ENCODE measurements at places on chromosomes 6 and 20.

DNA sequence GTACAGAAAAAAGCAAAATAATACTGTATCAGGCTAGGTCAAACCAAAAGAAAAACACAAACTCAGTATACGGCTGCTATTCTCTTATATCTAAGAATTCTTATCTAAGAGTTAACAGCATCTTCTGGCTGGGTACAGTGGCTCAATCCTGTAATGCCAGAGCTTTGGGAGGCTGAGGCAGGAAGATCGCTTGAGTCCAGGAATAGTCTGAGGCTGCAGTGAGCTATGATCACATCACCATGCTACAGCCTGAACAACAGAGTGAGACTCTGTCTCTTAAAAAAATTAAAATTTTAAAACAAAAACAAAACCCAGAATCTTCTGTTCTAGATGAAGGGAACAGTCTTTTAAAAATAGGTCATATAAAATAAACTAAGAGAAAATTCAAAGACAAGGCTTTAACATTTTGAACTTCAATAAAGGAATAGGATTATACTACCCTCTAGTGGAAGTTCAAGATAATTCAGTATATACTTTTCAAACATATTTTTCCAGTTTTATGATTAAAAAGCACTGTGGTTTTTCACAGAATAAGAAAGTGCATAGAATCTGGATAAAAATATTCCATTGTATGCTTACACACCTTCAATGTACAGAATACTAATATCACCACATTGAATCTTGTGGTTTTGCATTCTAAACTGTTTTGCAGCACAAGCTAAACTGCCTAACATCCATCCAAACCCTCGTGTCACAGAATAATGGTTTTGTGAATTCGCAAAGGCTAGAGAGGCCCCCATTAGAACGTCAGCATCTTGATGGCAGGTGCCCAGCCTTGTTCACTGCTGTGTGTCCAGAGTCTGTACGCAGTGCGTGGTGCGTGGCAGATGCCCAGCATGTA is 39.3 kb downstream of the DTNBP1 start:
- no peak for DNase-seq

GRCh38 chr20:24487648-24488047 is 18.2 kb downstream of the SYNDIG1 start:
- DNase-seq: no peak

- DNase-seq: peak; percentile 77
Observed at GRCh38 chr6:44053760-44054556, 73.3 kb downstream of the MRPL14 start.

- no peak for DNase-seq
Observed at GRCh38 chr6:133767357-133767970, 121.4 kb upstream of the TCF21 start.

DNA sequence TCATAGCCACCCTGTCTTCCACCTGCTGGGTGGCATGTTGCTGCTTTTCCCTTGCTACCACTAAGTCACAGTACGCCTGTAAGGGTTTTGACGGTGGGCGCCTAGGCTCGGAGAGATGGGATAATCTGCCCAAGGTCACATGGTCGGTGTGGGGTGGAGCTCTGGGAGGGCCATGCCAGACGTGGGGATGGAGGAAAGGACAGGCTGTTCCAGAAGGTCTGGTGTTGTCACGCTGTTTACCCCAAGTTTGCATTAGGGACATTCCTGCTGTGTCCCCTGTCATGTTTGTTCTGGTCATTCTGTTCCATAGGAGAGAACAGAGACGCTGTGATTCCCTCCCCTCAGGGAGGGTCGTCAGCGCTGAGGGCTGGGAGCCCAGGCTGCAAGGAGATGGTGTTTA is 16.1 kb downstream of the IP6K3 start:
- DNase-seq: no peak

GRCh38 chr6:148934539-148934938 is 187.7 kb downstream of the UST start:
- DNase-seq: peak; percentile 43

- no peak for DNase-seq
Observed at GRCh38 chr6:74482180-74482579, 723.7 kb downstream of the COL12A1 start.

DNA sequence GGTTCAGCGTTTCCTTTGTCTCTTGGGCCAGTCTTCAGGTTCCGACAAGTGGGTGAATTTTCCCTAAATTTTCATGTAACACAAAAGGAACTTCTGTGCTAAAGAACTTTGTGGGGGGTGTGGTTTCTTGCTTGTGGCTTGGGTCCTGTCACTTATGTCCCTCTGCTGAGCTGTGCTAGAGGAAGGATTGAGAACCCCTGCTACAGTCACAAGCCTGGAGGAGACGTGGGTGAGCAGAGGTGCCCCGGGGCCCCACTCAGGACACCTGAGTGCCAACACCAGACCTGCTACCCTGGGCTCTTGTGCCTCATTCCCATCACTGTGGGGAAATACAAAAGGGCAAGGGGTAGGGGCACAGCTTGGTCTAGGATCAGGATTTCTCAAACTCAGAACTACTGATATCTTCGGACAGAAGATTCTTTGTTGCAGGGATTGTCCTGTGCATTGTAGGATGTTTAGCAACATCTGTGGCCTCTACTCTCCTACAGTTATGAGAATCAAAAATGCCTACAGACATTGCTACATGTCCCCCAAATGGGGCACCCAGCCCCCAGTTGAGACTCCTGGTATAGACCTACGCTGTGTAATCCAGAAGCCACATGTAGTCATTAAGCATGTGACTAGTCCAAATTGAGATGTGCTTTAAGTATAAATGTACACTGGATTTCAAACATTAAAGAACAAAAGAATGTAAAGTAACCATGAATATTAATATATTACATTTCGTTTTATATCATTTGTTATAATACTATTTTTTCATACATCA is 128.7 kb downstream of the LY86 start:
- DNase-seq: no peak

DNA sequence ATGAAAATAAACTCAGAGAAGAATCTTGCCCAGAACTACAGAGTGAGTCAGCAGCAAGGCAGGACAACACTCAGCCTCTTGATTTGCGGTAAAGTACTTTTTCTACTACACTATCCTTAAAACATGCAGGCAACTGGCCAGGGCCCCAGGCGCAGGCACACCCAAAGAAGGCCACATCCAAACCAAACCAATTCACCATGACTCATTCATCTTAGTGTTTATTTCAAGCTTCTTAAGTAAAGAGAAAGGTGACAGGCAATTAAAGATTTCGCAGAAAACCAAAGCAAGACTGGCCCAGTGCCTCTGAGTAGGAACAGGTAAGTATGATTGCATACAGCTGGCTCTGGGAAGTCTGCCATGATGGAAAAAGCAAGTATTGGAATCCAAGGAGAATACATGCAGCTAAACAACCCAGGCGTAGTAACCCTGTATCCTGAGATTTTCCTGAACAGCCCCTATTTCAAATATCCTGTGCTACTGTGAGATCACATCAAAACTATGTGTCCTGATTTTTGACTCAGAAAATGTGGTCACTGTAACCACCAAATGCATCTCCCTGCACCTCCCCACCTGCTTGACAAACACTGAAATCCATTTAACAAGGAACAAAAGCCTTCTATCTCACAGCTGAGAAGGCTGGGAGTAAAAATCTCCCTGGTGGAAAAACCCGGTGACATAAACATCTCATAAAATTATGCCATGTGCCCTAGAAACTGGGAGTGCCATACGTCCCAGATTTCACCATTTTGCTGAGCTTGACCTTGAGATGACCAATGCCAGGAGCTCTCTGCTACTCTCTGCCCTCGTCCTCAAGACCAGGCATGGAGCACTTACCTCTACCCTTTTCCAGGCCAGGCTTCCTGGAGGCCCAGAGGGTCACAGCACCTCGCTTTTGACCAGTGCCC is 12.4 kb downstream of the WFDC3 start:
- DNase-seq: peak; percentile 83

DNA sequence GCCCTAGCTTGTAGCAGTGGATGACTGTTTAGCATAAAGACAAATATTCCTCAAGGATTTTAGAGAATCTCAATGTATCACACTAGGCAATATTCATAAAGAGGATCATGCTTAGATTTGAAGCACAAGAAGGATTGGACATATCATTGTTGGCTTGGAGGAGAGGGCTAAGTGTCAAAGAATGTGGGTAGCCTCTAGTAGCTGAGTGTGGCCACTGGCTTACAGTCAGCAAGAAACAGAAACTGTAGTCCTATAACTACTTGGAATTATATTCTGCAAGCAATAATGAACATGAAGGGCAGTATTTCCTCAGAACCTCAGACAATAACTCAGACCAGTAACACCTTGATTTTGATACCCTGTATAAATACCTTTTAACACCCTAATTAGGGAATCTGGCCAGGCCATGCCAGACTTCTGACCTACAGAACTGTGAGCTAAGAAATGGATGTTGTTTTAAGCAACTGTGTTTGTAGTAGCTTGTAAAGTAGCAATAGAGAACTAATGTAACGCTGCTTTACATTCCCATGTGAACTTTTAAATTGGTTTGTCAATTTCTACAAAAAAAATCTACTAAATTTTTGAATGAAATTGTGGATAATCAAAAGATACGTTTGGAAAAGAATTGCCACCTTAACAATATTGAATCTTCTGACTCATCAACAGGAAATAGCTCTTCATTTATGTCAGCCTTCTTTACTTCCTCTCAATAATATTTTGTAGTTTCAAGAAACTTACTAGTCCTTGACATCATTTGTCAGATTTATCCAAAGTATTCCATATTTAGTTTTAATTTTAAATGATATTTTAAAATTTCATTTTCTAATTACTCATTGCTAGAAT is 65.2 kb upstream of the RSPO3 start:
- DNase-seq: no peak

All from hepatic stellate cell (primary cell).